ENCODE measurements at places on chromosomes 11 and 22. TPM values are rescaled to one million over a fixed set of nuclear protein-coding genes. Genes with fewer than 3 reads are reported as not detected.

SEC14L2 gene
- 12.8 TPM for total RNA-seq

SLC43A3 gene
- total RNA-seq: 170 TPM

CAPN5 gene
- 0.88 TPM for total RNA-seq

IFTAP gene
- total RNA-seq: 3.0 TPM

SCGB1C1 gene
- not detected for total RNA-seq

LRP4 gene
- total RNA-seq: 0.05 TPM

CALCB gene
- total RNA-seq: 2.9 TPM

MMP27 gene
- not detected for total RNA-seq

ISX gene
- not detected for total RNA-seq

ARHGAP20 gene
- not detected for total RNA-seq

GALNT18 gene
- 2.7 TPM for total RNA-seq

RTN4RL2 gene
- total RNA-seq: 0.51 TPM

DDT gene
- 108 TPM for total RNA-seq

KDM4D gene
- total RNA-seq: 1.4 TPM

OR52N2 gene
- not detected for total RNA-seq

RFPL1 gene
- not detected for total RNA-seq

MPZL2 gene
- total RNA-seq: 15.8 TPM

OVCH2 gene
- total RNA-seq: not detected

FAM83F gene
- total RNA-seq: 0.41 TPM

GPR83 gene
- total RNA-seq: not detected

OR52I2 gene
- total RNA-seq: not detected

BBOX1 gene
- total RNA-seq: not detected

PLAAT2 gene
- total RNA-seq: 0.44 TPM

LARGE1 gene
- 2.0 TPM for total RNA-seq

MOB2 gene
- total RNA-seq: 15.9 TPM

MMP3 gene
- not detected for total RNA-seq

PRODH gene
- not detected for total RNA-seq

C22orf42 gene
- total RNA-seq: not detected

VPS11 gene
- 21.1 TPM for total RNA-seq

STX5 gene
- total RNA-seq: 24.6 TPM

RASD2 gene
- total RNA-seq: not detected

POU2AF2 gene
- total RNA-seq: not detected

MYBPC3 gene
- not detected for total RNA-seq

RBMXL2 gene
- total RNA-seq: not detected

PRR33 gene
- total RNA-seq: 0.07 TPM

YPEL4 gene
- total RNA-seq: 0.43 TPM

CDC45 gene
- total RNA-seq: 130 TPM

GPR137 gene
- 28.7 TPM for total RNA-seq

C11orf58 gene
- 134 TPM for total RNA-seq

OR5AS1 gene
- not detected for total RNA-seq

KCNA4 gene
- total RNA-seq: not detected

ART1 gene
- total RNA-seq: not detected

TMEM121B gene
- not detected for total RNA-seq

DTX4 gene
- total RNA-seq: 0.07 TPM

CYTH4 gene
- total RNA-seq: 58.7 TPM
